ENCODE measurements at places on chromosomes 12 and 14.

DNA sequence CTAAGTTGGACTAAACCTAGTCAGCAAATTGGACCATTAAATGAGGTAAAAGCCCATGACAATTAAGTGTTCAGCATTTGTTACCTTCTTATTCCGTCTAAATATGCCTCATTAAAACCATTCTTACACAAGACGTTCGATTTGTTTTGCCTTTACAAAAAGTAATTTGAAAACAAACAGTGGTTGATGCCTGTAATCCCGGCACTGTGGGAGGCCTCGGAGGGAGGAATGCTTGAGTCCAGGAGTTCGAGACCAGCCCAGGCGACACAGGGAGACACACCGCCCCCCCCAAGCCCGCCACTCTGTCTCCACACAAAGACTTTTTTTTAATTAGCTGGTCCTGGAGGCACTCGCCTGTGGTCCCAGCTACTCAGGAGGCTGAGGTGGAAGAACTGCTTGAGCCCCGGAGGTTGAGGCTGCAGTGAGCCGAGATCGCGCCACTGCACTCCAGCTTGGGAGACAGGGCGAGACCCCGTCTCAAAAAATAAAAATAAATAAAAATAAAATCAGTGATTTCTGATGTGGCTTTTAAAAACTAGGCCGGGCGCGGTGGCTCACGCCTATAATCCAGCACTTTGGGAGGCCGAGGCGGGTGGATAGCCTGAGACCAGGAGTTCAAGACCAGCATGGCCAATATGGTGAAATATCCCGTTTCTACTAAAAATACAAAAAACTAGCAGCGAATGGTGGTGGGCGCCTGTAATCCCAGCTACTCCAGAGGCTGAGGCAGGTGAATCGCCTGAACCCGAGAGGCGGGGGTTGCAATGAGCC, 856 bp upstream of the EIF4B start:
- peaks cover 39% of the 10 kb centered on the region for H3K4me1 ChIP-seq
- peaks cover 30% of the 10 kb centered on the region for H3K36me3 ChIP-seq
- no peak for DNase-seq
- H3K27ac ChIP-seq = peak overlapping the region; percentile 74
- H3K4me3 ChIP-seq = peak overlapping the region; percentile 98

- H3K36me3 ChIP-seq = no peaks in the 10 kb centered on the region
- H3K4me1 ChIP-seq = no peaks in the 10 kb centered on the region
These were observed 15.2 kb downstream of the IL31 start for GRCh38 chr12:122158700-122159285.

- no peak for DNase-seq
- no peaks in the 10 kb centered on the region for H3K27me3 ChIP-seq
- H3K27ac ChIP-seq = no peak overlapping the region
- H3K4me3 ChIP-seq = no peak overlapping the region
- no peaks in the 10 kb centered on the region for H3K4me1 ChIP-seq
These were observed 15.3 kb upstream of the BCL7A start for GRCh38 chr12:122006186-122006926.

GRCh38 chr14:35333797-35334743, 41.9 kb downstream of the PSMA6 start:
- no peak overlapping the region for H3K4me3 ChIP-seq
- H3K4me1 ChIP-seq = peaks cover 66% of the 10 kb centered on the region
- H3K36me3 ChIP-seq = no peaks in the 10 kb centered on the region
- no peak for DNase-seq
- peak overlapping the region; percentile 18 for H3K27ac ChIP-seq

DNA sequence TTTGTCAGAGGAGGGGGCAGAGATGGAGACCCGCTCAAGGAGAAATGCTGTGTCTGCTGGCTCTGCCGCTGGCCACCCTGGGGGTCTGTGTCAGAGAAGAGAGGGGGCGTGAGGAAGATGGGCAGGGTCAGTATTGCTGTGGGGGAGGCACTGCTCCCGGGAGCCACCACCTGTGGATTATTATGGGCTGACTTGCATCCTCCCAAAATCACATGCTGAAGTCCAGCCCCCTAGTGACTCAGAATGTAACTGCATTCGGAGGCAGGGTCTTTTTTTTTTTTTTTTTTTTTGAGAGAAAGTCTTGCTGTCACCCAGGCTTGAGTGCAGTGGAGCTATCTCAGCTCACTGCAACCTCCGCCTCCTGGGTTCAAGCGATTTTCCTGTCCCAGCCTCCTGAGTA, 12.3 kb downstream of the ABCD4 start:
- H3K36me3 ChIP-seq = peaks cover 30% of the 10 kb centered on the region
- H3K27me3 ChIP-seq = no peaks in the 10 kb centered on the region
- H3K4me1 ChIP-seq = peaks cover 17% of the 10 kb centered on the region
- H3K27ac ChIP-seq = no peak overlapping the region
- no peak overlapping the region for H3K4me3 ChIP-seq
- DNase-seq = no peak

DNA sequence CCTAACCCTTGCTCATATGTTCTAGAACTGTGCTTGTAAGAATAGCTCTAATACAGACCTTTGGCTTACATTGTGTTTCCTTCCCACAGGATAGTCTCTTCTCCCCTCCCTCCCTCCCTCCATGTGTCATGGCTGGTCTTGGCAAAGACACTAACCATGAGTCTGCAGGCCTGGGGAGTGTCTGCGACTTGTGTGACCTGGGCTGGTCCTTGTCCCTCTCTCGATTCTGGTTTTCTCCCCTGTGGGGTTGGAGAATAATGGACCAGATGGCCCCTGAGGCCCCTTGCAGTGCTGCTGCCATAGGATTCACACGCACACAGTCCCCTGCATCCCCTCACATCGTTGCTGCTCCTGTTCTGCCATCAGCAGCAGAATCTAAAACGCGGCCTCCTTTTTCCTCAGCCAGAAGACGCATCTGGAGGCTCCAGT, 30.3 kb downstream of the DEGS2 start:
- no peak for DNase-seq
- no peaks in the 10 kb centered on the region for H3K36me3 ChIP-seq
- no peak overlapping the region for H3K4me3 ChIP-seq
- H3K27me3 ChIP-seq = no peaks in the 10 kb centered on the region
- H3K4me1 ChIP-seq = peaks cover 12% of the 10 kb centered on the region
- H3K27ac ChIP-seq = no peak overlapping the region

- DNase-seq = no peak
- peaks cover 12% of the 10 kb centered on the region for H3K4me1 ChIP-seq
- no peaks in the 10 kb centered on the region for H3K27me3 ChIP-seq
- H3K36me3 ChIP-seq = no peaks in the 10 kb centered on the region
- peak overlapping the region; percentile 90 for H3K27ac ChIP-seq
These were observed 505 bp upstream of the BCDIN3D start for GRCh38 chr12:49843411-49843810.

DNA sequence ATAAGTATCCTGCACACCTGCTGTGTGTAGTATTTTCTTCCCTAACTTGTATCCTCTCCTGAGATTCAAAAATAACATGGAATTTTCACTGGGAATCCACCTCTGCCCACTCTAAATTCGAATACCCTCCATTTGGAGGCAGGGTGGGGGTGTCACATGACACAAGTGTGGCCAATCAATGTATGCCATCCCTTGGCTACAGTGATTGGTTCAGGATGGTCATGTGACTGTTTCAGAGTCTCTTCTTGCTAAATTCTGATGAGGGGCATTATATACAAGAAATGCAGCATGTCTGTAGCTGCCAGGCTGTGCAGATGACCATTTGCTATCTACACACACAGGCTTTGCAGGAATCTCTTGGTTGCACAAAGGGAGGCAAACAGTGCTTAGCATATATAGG, 86.8 kb upstream of the TMEM132C start:
- no peak overlapping the region for H3K4me3 ChIP-seq
- no peaks in the 10 kb centered on the region for H3K27me3 ChIP-seq
- no peak overlapping the region for H3K27ac ChIP-seq
- no peak for DNase-seq
- no peaks in the 10 kb centered on the region for H3K4me1 ChIP-seq

DNA sequence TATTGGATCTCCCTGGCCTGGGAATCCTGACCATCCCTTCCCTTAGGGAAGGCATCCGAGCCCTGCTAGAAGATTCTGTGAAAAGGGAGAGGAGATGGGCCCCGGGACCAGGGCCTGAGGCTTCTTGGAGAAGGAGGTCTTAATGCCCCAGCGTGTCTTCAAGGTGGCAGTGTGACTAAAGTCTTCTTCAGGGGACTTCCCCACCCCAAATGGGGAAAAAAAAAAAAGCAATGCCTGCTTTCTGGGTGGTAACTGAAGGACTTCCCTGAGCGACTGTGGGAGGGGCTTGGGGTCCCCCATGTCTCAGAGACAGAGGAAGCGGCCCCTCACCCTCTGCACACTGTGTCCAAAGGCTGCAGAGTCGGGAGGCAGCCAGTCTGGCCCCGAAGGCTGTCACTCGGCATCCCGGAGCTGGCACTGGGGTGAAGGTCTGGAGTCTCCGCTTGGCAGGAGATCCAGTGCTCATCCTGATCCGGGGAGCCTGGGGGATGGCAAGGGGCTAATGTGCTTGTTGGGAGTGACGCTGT, 7.8 kb upstream of the PGF start:
- H3K4me3 ChIP-seq = no peak overlapping the region
- no peak overlapping the region for H3K27ac ChIP-seq
- DNase-seq = no peak
- H3K27me3 ChIP-seq = no peaks in the 10 kb centered on the region

GRCh38 chr12:27549801-27550652, 26.0 kb downstream of the PPFIBP1 start:
- H3K4me1 ChIP-seq = peaks cover 81% of the 10 kb centered on the region
- peak; percentile 94 for DNase-seq
- H3K27me3 ChIP-seq = no peaks in the 10 kb centered on the region
- no peaks in the 10 kb centered on the region for H3K36me3 ChIP-seq
- H3K4me3 ChIP-seq = peak overlapping the region; percentile 25
- H3K27ac ChIP-seq = peak overlapping the region; percentile 82

DNA sequence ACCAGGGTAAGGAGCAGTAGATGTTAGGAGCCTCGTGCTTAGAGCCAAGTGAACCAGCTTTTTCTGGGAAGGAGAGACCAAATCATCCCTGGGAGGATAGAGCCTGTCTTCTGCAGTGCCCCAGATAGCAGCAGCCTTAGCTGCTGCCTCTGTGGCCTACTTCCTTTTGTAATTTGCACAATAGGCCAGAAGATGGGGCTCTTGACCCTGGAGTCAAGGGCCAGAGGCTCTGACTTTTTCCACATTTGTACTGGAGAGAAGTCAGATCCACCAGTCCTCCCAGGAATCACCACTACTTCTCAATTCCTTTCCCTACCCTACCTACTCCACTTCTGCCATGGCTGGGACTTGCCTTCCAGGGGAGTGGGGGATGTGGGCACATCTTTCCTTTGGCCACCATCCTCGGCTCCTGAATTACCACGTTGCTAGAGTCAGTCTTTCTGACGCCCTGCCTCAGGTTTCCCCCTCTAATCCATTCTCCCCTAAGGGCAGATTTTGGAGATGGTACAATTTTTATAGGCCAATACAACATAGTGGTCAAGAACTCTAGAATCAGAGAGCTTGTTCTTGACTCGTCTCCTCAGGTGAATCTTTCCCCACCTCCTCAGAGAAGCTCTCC, 3.3 kb upstream of the SLC4A8 start:
- H3K4me3 ChIP-seq = no peak overlapping the region
- no peak overlapping the region for H3K27ac ChIP-seq
- no peaks in the 10 kb centered on the region for H3K27me3 ChIP-seq
- peak; percentile 59 for DNase-seq
- peaks cover 9% of the 10 kb centered on the region for H3K4me1 ChIP-seq
- H3K36me3 ChIP-seq = no peaks in the 10 kb centered on the region

- no peaks in the 10 kb centered on the region for H3K36me3 ChIP-seq
- H3K4me3 ChIP-seq = peak overlapping the region; percentile 32
- no peaks in the 10 kb centered on the region for H3K27me3 ChIP-seq
- DNase-seq = peak; percentile 65
- no peak overlapping the region for H3K27ac ChIP-seq
These were observed 79.5 kb downstream of the ARMH4 start for GRCh38 chr14:58072288-58073071.

DNA sequence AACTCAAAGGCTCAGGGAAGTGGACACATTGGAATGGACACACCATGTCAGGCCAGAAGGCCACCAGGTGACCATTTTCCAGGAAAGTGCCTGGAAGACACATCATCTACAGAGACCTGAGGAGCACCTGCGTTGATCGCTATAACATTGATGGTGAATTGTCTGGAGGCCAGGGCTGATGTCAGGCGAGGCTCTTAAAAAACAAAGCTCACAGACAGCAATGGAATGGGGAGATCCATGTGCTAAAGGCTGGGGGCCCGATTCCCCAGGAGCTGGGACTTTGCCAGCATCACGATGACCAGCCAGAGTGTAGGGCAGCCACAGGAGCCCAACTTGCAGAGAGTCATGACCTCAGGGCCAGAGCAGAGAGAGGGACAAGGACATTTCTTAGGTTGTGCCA, 30.3 kb downstream of the DIO3 start:
- H3K4me3 ChIP-seq = no peak overlapping the region
- no peak for DNase-seq
- no peaks in the 10 kb centered on the region for H3K27me3 ChIP-seq
- no peak overlapping the region for H3K27ac ChIP-seq
- H3K4me1 ChIP-seq = no peaks in the 10 kb centered on the region
- no peaks in the 10 kb centered on the region for H3K36me3 ChIP-seq

DNA sequence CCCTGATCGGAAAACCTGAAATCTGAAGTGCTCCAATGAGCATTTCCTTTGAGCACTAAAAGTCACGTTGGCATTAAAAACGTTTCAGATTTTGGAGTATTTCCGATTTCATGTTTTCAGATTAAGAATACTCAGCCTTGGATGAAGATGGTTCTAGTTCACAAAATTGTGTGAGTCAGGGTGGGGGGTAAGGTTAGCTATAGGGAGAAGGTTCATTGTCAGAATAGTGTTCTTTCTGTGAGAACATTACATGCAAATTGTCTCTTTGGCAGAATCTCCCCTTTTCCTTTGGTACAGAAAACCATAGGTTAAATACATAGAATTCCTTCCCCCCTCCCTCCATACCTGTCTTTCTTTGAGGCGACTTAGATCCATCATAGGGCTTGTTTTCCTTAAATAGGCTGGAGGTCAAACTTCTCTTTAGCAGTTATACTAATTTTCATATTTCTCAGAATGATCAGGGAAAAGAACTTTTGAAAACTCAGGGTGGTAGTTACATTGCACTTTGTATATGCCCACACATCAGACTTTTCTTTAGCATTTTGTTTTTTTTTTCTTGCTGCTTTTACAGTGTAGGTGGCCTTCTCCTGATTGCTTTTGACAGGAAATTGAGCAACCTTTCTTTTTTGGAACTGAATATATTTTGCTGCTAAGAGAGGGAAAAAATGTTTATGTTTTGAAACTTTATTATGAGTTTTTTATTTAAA, 503.5 kb downstream of the PCNX1 start:
- no peaks in the 10 kb centered on the region for H3K36me3 ChIP-seq
- no peaks in the 10 kb centered on the region for H3K27me3 ChIP-seq
- no peak overlapping the region for H3K27ac ChIP-seq
- DNase-seq = no peak
- H3K4me1 ChIP-seq = no peaks in the 10 kb centered on the region

- peaks cover 66% of the 10 kb centered on the region for H3K27me3 ChIP-seq
- H3K27ac ChIP-seq = no peak overlapping the region
- H3K36me3 ChIP-seq = no peaks in the 10 kb centered on the region
- H3K4me3 ChIP-seq = no peak overlapping the region
These were observed 4.2 kb downstream of the MUCL1 start for GRCh38 chr12:54858562-54858961.

- no peak overlapping the region for H3K27ac ChIP-seq
- no peaks in the 10 kb centered on the region for H3K4me1 ChIP-seq
- H3K36me3 ChIP-seq = no peaks in the 10 kb centered on the region
- no peak for DNase-seq
These were observed 37.5 kb downstream of the GALC start for GRCh38 chr14:87955501-87955900.

GRCh38 chr14:96754845-96755184, 42.4 kb upstream of the VRK1 start:
- H3K27ac ChIP-seq = no peak overlapping the region
- H3K27me3 ChIP-seq = no peaks in the 10 kb centered on the region

All from HCT116 (cell line).